Activated CD4-positive, alpha-beta T cell treated with anti-CD3 and anti-CD28 coated beads, Interleukin-2, amount 50 U/mL, for 48 hours (primary cell): ENCODE measurements at places on chromosomes 4 and X.

DNA sequence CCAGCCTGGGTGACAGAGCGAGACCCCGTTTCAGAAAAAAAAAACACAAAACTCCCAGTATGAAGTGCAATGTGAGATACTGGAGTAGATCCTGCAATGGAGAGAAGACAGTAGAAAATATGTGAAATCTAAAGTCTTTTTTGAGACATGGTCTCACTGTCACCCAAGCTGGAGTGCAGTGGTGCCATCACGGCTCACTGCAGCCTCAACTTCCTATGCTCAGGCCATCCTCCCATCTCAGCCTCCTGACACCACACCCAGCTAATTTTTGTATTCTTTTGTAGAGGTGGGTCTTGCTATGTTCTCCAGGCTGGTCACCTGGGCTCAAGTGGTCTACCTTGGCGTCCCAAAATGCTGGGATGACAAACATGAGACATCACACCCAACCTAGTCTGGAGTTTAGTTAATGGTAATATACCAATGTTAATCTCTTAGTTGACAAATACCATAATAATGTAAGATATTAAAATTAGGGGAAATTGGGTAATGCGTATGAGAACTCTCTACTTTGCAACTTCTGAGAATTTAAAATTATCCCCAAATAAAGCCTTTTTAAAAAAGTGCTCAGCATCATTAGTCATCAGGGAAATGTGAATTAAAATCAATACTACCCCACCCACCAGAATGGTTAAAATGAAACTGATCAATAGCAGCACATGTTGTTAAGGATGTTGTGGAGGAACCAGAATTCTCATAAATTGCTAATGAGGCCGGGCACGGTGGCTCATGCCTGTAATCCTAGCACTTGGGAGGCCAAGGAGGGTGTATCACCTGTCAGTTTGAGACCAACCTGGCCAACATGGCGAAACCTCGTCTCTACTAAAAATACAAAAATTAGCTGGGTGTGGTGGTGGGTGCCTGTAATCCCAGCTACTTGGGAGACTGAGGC is 15.0 kb downstream of the RBMX start:
- peak; percentile 27 for DNase-seq

DNA sequence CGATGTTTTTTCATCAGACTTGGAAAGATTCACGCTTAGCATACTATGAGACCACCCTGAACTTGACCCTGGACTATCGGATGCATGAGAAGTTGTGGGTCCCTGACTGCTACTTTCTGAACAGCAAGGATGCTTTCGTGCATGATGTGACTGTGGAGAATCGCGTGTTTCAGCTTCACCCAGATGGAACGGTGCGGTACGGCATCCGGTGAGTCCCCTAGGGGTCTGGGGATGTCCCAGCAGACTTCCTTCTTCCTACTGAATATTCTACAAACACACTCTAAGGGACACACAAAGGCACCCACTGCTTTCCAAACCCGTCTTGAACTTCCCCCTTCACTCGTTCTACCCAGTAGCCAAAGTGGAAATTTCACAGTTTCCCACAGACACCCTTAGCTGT is 9.3 kb downstream of the GABRQ start:
- no peak for DNase-seq

- no peak for DNase-seq
Observed at GRCh38 chr4:87268411-87268810, 48.0 kb upstream of the KLHL8 start.

DNA sequence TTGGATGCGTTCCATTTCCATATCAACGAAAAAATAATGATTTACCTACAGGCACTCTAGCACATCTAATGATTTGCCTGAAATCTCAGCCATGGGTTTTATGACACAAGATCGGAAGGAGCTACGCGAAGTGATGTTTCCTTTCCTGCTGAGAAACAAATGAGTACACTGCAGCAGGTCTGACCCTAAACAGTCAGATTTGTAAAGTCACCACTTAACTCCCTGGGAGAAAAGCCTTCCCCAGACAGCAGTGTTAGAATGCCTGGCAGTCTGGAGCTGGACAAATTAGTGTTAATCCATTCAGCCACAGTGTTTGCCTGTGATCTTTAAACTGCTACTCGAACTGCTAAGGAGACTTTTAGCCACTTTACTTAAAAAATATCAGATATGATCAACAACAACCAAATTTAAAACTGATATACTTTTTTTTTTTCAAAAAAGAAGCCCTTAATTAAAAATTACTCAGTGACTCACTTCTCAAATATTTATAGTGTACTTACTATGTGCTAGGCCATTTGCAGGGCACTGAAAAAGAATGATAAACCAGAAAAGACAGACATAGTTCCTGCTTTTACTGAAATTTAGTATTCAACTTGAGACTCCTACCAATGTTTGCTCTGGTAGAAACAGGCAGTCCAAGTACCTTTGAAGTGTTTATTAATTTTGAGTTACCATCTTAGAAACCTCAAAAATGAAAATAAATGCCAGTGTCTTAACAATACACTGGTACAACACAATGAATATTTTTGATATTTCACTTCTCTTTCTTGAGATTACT is 104.5 kb downstream of the SHISA3 start:
- DNase-seq = no peak

GRCh38 chr4:24973404-24973746 is 57.4 kb downstream of the LGI2 start:
- no peak for DNase-seq

- DNase-seq = no peak
Observed at GRCh38 chrX:118534716-118535493, 39.3 kb downstream of the DOCK11 start.

DNA sequence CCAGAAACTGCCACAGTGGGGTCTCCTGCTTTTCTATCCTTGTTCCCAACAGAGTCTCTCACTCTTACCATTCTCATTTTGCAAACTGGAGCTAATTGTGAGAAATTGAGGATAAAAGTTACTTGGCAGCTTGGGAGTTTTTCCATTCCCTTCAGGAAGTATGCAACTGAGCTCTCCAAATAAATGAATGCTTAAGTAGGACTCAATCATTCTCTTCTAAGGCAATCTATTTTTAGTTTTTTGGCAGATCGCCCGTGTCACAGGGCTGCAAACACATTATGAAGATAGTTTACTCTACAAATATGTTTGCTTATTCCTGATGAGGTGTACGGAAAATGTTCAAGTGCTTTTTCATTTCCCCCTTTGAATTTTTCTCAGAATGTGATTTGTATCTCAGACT is 5.3 kb downstream of the ASB11 start:
- DNase-seq = no peak

- no peak for DNase-seq
Observed at GRCh38 chr4:109049926-109050325, 252.5 kb downstream of the COL25A1 start.

- no peak for DNase-seq
Observed at GRCh38 chrX:7191681-7192110, 43.7 kb upstream of the PUDP start.

DNA sequence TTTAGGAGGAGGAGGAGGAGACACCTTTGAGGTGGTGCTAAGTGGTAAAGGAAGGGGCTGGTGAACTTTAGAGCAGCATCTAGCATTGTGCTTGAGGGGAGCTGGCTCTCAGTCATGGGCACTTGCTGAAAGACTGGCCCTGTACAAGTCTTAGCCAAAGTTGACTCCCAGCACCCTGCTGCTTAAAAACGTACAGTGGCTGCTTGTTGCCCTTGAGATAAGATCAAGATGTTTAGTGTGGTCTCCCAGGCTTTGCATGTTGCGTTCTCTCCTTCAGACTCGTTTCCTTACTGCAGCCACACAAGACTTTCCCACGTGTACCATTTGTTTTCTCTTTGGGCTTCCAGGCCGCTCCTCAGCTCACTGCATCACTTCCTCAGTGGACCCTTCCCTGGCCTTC is 1.8 kb downstream of the MED28 start:
- DNase-seq = no peak

DNA sequence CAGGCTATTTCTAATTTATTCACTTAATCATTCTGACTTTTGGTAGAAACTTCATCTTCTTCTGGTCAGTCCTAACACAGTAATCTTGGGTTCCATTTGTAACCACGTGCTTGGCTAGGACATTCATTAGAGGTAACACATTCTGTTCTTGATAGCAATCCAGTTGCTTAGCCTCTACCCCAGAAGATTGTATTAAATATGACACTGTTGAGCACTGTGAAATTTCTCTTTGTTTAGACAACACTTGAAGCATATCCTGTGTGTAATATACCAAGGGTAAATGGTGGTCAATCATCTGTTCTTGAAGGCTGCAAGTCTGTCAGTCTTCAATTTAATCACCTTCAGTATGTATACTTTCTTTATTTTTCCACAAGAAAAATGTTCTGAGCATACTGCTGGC is 523.0 kb downstream of the ANKRD50 start:
- no peak for DNase-seq

- DNase-seq = no peak
Observed at GRCh38 chr4:138070816-138071215, 171.3 kb downstream of the SLC7A11 start.

- no peak for DNase-seq
Observed at GRCh38 chr4:17688011-17688441, 73.6 kb downstream of the MED28 start.

GRCh38 chr4:145888393-145888792 is 50.2 kb downstream of the ZNF827 start:
- DNase-seq = no peak

DNA sequence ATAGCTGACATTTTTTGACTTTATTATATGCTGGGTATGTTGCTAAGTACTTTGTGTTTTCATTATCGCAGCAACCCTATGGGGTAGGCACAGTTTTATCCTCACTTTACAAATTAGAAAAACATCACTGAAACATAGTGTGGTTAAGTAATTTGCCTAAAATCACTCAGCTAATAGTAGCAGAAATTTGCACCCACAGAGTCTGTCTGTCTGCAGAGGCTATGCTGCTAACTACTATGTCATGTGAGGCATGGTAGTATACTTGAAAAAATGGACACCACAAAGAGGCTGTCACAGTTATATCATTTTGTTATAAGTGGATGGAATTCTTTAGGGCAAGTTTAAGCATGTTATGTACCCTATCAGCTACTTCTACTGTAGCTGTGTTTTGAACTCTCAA is 69.0 kb downstream of the STAG2 start:
- no peak for DNase-seq

- DNase-seq = no peak
Observed at GRCh38 chr4:155787113-155787710, 28.4 kb downstream of the GUCY1B1 start.

GRCh38 chr4:10205223-10205622 is 88.6 kb upstream of the WDR1 start:
- DNase-seq = no peak

DNA sequence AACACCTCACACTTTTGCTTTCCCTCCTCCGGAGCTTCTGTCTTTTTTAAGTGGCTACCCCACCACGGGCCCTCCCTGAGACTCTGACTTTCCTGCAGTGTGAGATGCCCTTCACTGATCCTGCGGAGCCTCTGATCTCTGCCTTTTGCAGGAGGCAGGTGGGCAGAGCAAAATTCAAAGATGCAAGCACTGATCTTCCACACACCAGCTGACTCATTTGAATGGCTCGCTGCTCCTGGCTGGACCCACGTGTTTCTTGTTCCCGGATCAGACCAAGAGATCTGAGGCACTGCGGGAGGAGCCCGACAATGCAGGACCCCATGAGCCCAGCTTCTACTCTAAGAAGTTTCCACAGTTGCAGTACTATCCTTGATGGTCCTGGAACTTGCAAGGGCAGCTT is 1607.9 kb upstream of the TENM3 start:
- DNase-seq = no peak

DNA sequence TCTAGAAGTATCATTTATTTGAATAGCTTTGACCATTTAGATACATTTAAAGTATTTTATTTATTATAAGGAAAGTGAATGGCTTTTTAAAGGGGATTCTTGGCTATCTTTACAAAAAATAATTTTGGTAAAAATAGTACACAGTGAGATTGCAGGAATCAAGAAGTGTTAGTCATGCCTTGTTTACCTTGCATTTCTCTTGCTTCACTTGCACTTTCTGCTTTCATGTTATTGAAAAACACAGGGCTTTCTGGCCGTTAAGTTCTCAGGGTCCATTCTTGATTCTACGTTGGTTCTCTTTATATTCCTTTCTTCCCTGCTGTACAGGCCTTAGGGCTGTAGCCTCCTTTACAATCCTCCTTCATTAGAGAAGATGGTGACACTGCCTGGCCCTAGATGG is 21.8 kb upstream of the SEC24D start:
- no peak for DNase-seq
